ENCODE measurements at places on chromosomes 2 and 18.

GRCh38 chr2:134578316-134578715, 140.5 kb downstream of the TMEM163 start:
- no peak for DNase-seq

- DNase-seq: no peak
These were observed 6.1 kb downstream of the PPP4R1 start for GRCh38 chr18:9608298-9608697.

DNA sequence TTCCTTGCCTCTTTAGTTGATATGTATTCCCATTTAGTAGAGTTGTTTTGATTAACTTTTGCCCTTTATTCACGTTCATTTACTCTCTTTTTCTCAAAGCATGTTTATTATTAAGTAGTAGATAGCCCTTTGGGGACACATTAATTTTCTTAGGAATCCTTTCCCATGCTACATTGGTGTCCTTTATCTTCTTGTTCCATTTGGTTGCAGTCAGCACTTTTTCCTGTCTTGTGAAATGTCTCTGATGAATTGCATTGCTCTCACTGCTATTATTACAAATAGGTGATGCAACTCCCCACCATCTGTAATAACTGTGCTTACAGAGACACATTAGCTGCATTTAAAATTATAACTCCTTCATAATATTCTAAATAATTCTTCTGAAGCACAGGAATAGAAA, 428.5 kb upstream of the CNTNAP5 start:
- DNase-seq: no peak

DNA sequence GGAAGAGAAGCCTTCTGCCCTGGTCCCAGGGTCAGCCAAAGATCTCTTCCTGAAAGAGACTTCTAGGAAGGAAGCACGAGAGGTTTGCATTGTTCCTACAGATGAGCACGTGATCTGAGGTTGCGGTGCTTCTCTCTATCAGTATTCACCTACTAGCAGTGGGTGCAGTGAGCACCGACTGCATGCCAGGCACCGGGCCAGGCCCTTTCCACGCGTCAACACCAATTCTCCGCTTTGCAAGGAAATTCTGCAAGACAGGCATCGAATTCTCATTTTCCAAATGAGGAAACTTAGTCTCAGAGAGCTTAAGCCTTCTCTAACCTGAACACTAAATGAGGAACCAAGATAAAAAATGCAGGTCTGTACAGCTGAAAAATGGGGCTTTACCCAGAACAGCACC, 151.5 kb upstream of the MYCN start:
- DNase-seq: no peak

- DNase-seq: no peak
These were observed 422.2 kb downstream of the SETBP1 start for GRCh38 chr18:45102863-45103262.

GRCh38 chr18:71798986-71799673, 745.0 kb downstream of the CBLN2 start:
- DNase-seq: no peak

DNA sequence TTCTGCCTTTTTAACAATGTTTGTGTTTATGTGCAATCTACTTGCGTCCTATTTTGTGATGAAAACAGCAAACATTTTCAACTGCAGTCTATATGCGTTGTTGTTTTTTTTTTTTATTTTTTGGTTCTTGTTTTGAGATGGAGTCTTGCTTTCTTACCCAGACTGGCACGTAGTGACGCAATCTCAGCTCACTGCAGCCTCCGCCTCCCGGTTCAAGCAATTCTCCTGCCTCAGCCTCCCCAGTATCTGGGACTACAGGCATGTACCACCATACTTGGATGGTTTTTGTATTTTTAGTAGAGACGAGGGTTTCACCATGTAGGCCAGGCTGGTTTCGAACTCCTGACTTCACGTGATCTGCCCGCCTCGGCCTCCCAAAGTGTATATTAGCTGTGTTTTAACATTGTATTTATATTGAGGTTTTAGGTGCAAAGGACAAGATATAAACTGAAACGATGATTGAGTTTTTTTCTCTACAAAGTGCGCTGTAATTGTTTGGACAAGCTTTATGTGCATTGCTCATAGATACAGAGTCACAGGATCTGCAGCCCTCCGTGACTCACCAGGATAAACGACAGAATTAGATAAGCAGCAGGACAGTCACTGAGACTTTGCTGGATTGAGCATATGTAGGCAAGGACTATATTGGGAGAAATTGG, 17.4 kb downstream of the CDH7 start:
- no peak for DNase-seq

DNA sequence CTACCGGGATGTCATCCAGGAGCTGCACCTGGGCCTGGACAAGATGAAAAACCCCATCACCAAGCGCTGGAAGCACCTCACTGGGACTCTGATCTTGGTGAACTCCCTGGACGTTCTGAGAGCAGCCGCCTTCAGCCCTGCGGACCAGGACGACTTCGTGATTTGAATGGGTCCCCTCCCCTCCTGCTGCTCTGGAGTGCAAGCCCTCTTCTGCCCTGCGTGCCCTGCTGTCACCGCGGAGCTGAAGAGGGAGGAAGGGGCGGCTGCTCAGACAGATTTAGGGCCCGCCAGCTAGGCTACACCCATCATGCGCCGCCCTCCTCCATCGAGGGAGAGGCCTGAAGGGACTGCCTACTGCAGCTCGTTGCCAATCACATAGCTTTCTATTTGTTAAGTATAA, 101.8 kb downstream of the SH3BP4 start:
- no peak for DNase-seq

DNA sequence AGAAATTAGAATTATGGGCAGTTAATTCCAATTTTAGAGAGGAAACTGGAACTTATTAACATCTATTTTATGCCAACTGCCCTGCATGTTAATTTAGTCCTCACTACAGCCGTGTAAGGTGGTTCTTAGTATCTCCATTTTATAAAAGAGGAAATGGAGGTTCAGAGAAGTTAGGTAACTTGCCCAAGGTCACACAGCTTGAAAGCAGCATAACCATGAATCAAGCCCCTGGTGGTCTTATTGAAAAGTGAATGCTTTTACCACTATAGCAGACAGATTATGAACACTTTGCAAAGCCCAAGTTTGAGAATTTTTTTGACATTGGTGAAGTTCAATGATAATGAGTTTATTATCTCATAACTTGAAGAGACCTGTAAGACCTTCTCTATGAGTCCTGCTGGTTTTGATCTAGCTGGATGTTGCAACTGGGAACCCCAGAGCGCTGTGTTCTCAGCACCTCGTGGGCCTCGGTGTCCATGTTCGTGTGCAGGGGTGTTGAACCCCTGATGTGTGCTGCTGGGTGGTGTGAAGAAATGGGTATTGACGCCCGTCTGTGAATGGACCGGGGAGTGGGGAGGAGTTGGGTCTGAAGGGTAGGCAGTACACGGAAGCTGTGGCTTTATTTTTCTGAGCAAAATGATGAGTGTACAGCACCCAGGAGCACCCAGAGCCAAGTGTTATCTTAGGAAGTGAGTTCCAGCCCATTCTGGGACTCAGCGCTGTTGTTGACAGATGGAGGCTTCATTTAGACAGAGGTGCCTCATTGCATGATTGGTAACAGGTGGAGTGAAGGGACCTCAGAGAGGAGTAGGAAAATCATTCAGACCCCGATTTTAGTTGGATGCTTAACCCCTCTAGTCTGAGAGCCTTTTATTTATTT, 9.7 kb downstream of the GREB1 start:
- no peak for DNase-seq

DNA sequence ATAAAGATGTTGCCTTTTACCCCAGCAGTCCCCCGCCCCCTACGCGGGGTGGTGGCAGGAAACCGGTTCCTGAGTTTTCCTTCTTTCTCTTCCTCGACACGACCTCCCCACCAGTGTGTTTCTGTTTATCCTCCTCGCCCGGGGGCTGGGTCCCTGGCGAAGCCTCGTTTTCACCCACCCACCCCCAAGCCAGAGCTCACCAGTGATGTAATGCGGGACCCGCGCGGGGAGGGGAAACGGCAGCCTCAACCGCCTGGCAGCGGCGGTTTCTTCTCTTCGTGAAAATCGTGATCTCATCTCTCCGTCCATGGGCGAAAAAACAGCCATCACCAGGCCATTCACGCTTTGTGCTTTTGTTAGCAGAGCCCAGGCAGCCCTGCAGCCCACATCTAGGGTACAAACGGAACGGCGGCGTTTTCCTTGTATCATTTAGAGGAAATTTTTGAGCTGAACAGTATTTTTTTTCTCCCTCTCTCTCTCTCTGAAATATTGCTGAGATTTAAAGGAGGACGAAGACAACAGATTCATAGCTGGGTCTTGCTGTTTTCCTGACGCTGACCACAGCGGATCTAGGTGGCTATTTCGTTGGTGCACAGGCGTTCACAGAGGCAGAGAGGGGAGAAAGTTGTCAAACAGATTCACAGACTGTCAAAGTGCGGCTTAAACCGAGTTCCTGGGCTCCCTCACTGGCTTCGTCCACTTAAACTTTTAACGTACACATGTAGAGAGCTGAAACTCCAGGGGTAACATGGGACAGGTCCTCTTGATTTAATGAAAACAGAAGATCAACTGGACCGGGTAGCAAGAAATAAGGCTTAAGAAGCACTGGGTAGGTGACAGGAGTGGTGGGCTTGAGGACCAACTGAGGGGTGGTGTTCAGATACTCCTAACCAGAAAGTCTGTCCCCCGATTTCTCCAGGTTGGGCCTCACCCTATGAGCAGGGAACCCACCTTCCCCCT, 21.9 kb upstream of the PAX3 start:
- DNase-seq: no peak

DNA sequence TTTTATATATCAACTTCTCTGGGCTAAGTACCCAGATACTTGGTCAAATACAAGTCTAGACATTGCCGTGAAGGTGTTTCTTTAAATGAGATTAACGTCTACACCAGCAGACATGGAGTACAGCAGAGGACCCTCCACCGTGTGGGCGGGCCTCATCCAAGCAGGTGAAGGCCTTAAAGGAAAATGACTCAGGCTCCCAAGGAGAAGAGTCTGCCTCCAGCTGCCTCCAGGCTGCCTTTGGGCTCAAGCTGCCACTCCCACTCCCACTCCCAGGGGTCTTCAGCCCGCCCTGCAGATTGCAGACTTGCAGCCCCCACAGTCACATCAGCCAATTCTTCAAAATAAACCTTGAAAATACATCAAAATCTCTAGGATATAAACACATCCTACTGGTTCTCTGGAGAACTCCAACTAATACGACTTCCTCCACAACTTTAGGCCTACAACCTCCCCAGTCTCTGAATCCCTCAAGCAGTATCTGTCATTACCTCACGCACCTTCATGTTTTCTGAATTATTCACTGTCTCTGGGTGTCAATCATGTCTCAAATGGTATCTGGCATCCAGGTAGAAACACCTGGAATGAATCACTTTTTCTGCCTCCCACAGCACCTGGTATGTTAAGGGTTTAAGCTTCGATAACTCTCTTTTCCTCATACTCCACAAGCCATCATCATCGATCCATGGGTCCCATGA, 6.9 kb downstream of the ITGB1BP1 start:
- no peak for DNase-seq

DNA sequence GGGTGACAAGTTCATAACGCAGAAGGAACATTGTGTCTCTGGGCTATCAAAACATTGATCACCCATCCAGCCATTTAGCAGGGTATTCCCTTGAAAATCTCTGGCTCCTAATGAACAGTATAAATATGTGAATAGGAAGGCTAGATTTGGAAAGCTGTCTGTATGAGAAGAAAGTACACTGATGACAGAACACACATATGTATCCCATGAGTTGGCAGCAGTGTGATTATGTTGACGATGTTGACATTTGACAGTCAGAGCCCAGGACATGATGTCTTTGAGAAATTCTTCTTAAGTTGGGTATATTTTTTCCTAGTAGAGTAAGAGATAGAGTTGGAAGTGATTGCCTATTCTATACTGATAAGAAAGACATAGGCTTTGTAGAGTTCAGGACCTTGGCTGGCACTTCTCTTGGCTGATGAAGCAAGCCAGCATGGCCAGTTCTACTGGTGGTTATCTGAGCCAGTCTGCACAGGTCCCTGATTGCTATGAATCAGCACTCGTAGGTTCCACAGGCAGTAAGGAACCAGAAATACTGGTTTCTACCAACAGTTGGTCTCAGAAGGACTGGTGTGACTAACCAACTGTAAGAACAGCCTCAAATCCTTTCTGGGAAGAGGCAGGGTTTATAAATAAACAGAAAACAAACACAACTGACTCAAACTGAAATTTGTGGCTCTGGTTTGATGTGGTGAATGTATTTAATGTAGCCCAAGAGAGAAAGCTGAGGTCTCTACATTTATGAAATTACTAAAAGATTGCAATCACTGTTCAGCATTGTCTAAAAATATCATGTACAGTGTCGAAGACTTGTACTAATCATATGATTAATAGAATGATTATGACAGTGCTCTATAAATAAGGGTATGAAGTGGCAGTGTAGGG, 43.9 kb upstream of the RAPH1 start:
- no peak for DNase-seq

- DNase-seq: no peak
These were observed 212.5 kb downstream of the ZFP36L2 start for GRCh38 chr2:43013821-43014345.

- no peak for DNase-seq
These were observed 48.0 kb downstream of the ABI2 start for GRCh38 chr2:203376173-203376572.

GRCh38 chr2:20504174-20504573, 57.3 kb downstream of the RHOB start:
- DNase-seq: no peak

- no peak for DNase-seq
These were observed 44.8 kb downstream of the SETBP1 start for GRCh38 chr18:44725300-44726058.

- no peak for DNase-seq
These were observed 4.9 kb downstream of the ERFE start for GRCh38 chr2:238163481-238164198.

GRCh38 chr18:36141576-36141975, 11.9 kb downstream of the ELP2 start:
- DNase-seq: no peak

- no peak for DNase-seq
These were observed 1248.9 kb upstream of the CHAC2 start for GRCh38 chr2:52518678-52519077.

DNA sequence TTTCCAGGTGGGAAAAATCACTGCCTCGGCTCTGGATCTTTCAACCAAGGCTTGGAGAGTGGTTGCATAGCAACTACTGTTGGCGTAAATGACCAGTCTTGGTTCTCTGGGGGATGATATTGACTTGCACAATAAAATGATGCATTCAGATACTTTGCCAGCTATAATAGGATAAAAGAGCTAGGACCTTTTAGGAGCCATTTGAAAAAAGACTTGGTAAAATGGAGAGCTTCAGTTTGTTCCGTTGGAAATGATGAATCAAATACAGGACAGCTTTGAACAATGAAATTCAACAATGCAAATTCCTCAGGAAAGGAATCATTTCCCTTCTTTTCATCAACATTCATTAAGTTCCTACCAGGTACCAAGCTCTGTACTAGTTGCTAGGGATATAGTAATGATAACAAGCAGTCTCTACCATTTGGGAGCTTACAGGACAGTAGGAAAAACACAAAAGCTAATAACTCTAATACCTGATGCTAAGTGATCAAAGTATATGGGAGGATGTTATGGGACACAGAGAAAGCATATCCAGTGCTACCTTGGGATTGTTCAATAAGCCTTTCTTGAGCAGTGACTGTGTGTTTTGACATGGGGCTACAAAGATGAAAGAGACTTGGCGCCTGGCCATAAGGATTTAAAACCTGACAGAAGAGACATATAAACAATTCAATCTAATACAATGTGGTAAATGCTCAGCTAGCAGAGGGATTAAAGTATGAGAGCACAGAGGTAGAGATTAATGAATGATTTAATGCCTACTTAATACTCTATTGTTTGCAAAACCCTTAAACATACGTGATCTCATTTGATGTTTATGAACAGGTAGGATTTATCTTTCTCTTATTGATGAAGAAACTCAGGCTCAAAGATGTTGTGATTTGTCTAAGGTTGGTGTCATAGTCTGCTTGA, 110.7 kb downstream of the QPCT start:
- no peak for DNase-seq

GRCh38 chr2:219969508-219969907, 342.1 kb downstream of the SLC4A3 start:
- no peak for DNase-seq

Data from AG04449 (cell line).